Stomach (tissue), 19 donors: ENCODE measurements at places on chromosomes 3 and 15.

GRCh38 chr3:45910892-45911291 lies 24.5 kb downstream of the CCR9 start:
- DNase-seq = no peak

GRCh38 chr3:114569186-114569585 lies 275.4 kb downstream of the TIGIT start:
- no peak for DNase-seq

DNA sequence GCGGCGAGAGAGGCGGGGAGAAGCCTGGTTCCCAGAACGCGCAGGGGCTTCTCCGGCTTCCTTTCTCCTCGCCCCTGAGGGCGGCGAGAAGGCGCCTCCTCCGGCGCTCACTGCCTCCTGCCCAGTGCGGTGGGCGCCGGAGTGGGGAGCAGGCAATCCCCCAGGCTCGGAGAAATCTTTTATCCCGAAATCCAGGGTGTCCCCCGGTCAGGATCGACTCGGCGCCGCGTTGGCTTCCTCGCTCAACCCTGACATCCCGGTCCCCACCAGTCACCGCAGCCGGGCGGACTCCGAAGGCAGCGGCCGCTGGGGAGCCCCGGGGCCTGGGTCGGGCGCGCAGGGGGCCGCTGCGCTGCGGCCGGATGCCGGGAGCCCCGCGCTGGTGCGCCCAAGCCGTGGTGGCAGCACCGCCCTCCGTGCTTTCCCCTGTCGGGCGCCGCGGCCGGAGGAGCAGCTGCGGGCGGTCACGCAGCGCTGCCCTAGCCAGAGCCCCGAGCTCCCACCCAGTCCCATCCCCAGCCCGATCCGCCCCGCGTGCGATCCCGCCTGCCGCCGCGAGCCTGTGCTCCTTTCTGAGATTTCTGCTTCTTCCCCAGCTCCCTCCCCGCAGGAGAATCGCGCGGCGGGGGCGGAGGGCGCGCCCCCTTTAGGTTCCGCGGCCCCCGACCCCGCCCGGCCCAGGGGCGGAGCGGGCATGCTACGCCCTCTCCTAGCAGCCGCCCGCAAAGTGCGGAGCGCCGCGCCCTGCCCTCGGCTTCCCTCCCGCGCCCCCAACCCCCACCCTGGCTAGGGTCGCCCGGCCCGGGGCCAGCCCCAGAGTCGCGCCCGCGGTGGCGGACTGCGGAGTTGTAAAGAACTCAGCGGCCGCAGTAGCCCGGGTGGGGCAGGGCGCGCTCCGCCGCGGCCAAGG lies 683 bp upstream of the CACNA2D3 start:
- no peak for DNase-seq

DNA sequence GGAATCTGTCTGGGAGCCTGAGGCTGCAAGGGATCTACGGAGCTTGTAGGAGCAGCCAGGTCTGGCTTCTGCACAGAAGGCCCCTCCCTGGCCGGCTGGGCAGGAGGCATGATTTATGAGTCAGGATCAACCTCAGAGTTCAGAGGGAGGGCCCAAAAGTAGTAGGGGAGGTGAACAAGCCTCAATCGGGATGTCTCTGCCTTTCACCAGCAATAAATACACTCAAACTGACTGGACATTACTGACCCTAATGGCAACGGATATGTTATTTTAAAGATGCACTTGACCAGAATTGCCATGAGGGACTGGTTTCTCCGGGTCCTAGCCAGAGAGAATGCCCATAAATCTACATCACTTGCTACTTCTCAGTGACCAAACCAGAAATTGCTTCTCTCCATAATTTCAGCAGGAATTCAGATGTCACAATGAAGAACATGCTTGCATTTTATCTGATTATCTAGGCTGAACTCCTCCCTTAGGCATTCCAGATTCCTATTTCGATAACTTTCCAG lies 109.6 kb upstream of the LMOD3 start:
- peak; percentile 69 for DNase-seq

DNA sequence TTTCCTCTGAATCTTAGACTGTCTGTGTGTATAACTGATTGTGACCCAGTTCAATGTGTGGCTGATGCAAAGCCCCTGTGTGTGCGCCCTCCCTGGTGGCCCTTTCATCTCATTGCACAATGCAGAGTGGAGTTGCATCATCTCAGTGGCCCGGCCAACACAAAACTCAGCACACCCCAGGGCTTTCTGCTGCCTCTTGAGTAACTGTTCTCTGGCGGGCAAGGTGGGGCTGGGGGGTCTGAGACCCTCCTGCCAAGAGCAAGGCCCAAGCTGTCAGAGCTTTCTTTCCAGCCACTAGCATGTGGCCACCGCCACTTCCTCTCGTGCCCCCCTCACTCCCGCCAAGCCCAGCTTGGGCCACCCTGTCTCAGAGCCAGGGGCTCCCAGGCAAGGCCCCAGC lies 80.7 kb upstream of the ALDH1L1 start:
- DNase-seq = peak; percentile 53

DNA sequence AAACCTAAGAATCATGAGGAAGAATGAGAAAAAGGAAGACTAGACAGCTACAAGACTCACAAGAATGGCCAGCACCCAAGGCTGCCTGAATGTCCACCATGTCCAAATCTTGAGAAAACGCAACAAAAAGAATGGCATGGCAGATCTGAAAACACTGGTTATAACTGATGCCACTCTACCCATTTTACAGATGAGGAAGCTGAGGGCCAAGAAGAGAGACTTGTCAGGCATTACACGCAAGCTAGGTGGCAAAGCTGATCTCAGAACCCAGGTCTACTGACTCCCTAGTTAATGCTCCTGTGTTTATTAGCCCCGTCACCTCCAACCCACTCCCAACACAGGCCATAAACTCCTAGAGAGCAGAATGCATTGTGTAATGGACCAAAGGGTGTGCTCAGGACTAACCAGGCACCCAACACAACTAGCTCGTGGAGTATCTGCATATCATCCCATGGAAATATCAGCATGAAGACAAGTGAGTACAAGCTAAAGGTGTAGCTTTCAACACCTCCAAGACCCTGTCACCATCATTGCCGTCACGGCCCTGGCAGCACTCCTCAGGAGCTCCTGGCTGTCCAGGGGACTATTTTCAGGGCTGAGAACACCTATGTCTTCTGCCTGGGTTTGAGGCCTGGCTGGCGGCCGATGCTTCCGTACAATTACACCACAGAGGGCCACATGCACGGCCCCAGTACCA lies 111.7 kb downstream of the XXYLT1 start:
- no peak for DNase-seq

DNA sequence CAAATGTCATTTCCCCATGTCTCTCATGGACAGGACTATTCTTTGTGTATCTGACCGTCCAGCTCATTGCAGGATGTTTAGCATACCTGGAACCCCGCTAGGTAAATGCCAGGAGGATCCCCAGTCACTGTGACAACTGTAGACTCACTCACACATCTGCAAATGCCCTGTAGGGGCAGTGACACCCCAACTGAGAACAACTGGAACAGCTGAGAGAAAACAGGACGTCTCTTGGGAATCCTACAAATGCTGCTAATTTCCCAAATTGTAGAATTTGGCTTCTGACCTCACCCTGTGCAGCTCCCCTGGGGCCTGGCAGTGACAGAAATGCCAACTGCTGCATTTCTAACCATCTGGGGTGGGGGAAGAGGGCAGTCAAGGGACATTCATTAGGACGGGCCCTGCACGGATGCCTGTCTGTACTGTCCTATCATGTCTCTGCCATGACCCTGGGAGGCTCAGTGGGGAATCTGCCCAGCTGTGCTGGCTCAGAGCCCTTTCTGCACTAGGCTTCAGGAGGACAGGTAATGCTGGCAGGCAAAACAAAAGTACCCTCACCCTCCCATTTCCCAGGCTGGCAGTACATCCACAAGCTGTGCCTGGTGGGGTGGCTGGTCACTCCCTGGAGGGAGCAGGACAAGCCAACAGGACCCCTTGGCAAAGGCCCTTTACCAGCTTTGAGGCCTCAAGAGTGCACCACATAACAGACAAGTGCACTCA lies 30.4 kb downstream of the RAB6B start:
- no peak for DNase-seq

GRCh38 chr3:194218646-194219453 lies 82.9 kb downstream of the HES1 start:
- DNase-seq = no peak

GRCh38 chr15:34620142-34620541 lies 36.7 kb upstream of the GOLGA8B start:
- DNase-seq = no peak

GRCh38 chr3:110799271-110799670 lies 272.3 kb upstream of the NECTIN3 start:
- no peak for DNase-seq

DNA sequence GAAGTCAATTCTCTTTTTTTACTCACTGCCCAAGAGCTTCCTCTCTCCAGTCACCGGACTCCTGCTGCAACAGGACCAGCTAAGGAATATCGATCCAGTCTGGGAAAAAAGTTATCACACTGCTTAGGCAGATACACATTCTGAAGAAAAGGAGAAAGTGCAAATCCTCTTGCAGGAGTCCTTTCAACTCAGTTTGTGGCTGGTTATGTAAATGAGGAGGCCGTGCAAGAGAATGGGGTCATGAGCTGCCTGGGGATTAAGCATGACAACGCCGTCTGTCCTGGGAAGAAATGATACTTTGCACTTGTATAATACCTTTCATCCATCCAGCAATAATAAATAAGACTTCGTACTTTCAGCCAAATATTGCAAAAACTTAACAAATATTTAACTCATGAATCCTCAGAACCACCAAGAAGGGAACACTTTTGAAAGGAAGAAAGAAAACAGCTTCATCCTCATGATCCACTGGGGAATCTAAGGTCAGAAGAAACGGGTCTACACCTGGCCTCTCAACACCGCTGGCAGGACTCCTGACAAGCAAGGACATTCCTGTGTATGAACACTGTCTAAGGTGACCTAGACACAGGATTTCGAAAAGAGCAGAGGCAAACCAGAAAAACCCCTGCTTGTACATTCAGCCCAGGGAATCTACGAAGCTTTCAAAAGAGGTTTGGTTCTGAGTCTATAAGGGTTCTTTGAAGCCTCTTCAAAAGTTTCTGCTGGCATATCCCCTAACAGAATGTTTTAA lies 13.1 kb upstream of the WWTR1 start:
- DNase-seq = no peak

DNA sequence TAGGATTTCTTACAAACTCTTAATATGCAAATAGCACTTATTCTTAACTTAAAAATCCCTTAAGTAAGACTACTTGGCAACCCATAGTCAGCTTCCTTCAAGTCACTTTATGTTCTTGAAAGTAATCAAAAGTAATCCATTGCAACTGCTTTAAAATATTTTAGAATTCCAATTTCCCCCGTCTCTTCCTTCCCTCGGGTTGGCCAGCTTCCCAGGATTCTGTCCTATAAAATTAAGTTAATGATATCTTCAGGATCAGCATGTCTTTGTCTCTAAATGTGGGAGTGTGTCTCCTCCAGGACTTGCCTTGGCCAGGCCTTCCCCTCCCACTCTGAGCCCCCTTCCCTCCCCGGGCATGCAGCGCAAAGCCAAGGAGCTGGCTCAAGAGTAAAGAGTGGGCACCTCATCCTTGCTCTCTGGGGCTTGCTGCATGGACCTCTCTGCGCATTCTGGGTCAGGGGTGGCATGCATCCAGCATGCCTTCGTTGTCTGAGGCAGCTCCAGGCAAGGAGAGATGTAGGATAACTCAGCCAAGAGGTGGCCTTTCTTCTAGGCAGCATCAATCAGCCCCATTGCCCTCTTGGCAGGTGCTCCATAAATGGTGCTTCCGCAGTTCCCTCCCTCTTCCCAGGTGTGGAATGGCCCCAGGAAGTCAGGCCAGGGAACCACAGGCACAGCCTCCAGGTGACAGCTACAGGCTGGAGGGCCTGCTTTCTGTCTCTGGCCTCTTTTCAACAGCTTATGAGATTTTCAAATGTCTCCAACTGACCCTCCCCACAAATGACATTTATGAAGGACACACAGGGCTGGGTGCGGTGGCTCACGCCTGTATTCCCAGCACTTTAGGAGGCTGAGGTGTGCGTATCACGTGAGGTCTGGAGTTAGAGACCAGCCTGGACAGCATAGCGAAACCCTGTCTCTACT lies 108.7 kb upstream of the ALDH1A3 start:
- DNase-seq = no peak

DNA sequence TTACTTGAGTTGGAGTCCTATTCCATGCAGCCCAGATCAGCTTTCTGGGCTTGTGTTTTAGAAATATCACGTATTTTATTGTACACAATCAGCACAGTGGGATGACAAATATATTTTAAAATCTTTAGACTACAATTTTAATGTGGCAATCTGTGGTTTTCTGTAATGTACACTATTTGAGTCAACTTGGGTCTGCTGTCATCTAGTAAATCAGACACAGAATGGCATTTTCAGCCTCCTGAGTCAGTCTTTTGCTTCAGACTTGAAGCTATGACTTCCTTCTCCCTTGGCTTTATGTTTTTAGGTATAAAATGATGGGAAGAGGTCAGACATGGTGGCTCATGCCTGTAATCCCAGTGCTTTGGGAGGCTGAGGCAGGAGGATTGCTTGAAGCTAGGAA lies 232.1 kb downstream of the NECTIN3 start:
- DNase-seq = no peak

- no peak for DNase-seq
Observed at GRCh38 chr3:156749244-156749643, 74.9 kb downstream of the TIPARP start.

- peak; percentile 68 for DNase-seq
Observed at GRCh38 chr3:71062952-71063772, 520.4 kb downstream of the FOXP1 start.

- DNase-seq = no peak
Observed at GRCh38 chr3:87272718-87273341, 3.6 kb downstream of the POU1F1 start.
